NCI-H2081 treated with DMSO at 0.1 percent for 48 hours (cell line): ENCODE measurements at places on chromosomes 2 and 18.

DNA sequence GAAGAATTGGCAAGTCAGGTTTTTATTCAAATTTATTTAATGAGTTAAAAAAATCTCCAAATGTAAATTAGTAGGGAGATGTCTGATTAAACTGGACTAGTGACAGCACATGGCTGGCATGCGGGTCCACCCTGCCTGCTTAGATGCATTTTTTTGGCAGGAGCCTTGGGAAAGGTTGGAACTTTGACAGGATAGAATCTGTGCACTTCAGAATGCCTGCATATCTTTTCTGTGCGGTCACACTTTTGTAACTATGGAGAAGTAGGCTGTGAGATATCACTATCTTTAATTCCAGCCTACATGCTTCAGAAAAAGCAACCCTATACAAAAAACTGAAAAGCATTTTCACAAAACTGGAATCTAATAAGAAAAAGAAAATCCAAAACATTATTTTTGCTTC lies 317.8 kb downstream of the MBD2 start:
- DNase-seq: no peak

- no peak for DNase-seq
Observed at GRCh38 chr18:30985753-30986152, 56.8 kb downstream of the DSC3 start.

GRCh38 chr2:173590276-173590861 lies 235.7 kb downstream of the CDCA7 start:
- DNase-seq: no peak

DNA sequence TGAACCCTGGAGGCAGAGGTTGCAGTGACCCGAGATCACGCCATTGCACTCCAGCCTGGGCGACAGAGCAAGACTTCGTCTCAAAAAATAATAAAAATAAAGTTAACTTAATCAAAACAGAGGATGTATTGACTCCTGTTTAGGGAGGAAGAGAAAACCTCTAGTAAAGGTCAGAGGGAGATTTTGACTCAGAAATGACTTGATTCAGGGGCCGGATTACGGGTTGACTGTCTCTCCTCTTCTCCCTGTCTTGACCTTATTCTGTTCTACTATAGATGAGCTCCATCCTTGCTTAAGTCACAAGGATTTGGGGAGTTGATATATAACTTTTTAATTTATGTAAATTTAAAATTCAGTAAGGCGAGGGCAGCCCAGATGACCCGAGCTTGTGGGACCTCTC lies 71.0 kb downstream of the COX7A2L start:
- no peak for DNase-seq

- no peak for DNase-seq
Observed at GRCh38 chr2:159136391-159136790, 150.1 kb downstream of the WDSUB1 start.

DNA sequence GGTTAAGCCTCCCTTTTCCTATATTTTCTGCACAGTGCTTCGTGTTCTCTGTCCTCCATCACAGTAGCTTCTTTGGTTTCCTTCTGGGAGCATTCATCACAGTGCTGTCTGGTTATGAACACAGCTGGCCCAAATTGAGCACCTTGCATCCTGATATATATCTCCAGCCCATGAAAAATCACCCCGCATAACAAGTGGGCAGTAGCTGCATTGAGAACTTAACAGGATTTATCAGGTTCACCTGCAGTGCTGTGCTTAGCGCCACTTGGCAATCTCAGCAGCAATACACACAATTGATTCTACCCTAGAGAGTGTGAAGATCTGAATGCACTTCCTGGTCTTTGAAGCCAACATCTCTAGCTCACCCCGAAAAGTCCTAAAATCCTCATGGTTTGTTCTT lies 408.0 kb downstream of the RNF144A start:
- no peak for DNase-seq

- no peak for DNase-seq
Observed at GRCh38 chr2:40352041-40352702, 99.7 kb downstream of the SLC8A1 start.

- no peak for DNase-seq
Observed at GRCh38 chr2:19214682-19215391, 143.6 kb downstream of the OSR1 start.

DNA sequence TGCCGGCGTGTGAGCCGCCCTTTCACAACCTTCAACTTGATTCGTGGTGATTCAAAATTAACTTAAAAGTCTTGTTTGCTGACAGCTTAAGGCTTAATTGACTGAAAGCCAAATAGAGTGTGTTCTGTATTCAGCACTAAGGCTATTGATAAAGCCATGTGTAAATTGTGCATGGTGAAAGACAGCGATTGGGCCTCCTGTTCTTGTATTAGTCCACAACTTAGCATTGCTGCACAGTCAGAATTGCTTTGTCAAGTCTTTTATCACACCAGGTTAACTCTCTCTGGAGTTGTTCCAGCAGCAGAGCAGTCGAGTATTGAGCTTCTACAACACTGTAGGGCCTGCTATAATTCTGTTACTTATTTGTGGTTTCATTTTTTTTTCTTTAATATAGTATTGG lies 210.1 kb downstream of the WDR7 start:
- no peak for DNase-seq

DNA sequence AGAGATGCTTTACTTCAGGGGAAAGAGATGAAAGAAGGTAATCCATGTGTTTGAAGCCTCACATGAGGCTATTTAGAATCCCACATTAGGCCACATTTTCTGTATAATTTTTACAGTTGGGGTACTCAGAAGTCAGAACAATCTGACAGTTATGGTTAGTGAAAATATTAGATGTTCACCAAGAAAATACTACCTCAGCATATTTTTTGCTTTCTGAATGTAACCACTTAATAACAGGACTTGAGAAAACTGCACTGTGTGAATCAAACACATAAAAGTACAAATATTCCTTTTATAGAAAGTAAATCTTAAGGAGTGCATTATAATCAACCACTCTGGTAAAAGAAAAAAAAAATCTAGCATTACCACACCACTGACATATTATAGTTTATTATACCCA lies 169.3 kb downstream of the SATB2 start:
- DNase-seq: no peak

DNA sequence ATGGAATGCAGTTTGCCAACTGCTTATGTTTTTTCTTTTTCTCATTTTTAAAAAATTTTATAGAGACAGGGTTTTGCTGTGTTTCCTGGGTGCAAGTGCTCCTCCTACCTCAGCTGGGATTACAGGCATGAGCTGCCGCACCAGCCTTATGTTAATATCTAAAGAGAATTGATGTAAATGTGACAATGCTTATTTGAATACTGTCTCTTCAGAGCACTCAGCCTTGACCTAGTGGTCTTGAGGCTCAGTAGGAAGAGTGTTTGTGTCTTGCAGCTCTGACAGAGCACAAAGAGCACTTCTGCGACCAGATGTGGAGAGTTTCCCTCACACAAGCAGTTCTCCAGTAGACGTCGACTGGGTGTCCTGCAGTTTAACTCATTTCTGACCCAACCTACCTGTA lies 55.3 kb downstream of the ARHGEF4 start:
- DNase-seq: no peak

DNA sequence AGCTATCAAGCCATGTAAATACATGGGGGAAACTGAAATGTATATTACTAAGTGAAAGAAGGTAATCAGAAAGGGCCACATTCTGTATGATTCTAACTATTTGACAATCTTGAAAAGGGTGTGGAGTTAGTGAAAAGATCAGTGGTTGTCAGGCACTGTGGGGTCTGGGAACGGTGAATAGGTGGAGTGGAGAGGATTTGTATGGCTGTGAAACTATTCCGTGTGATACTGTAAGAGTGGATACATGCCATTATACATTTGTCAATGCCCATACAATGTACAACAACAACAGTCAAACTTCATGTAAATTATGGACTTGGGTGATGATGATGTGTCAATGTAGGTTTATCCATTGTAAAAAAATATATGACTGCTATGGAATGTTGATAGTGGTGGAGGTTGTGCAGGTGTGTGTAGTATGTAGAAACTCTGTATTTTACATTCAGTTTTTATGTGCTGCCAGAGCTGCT lies 1116.2 kb downstream of the SUCLG1 start:
- no peak for DNase-seq

DNA sequence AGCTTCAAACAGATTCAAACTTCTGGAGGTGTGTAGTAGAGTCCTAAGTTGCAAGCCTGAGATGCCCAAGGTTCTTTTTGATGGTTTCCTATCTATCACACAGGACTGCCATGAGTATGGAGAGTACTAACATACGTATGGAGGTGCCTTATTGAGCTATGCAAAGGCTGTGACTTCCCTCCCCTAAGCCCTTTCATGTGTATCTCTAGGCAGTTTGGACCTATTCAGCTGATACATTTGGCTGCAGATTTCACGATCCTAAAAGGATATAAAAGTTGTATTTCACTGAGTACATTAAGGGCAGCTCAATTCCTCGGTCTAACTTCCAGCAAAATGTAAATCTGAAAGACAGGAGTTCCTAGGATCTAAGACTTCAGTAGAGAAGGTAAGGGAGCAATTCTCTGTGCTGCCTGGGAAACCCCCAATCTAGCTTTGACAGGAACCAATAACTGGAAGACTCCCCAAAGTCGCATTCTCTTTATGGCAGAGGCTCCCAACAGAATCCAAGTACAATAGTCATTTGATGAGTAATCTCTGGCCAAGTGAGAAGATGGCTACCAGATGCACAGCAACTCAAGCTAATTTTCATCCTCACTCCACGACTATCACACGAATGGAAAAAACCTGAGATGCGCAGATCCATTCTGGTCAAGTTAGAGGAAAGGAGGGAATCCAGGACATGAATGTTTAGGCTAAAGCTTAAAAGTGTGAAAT lies 83.8 kb downstream of the ATL2 start:
- DNase-seq: no peak

DNA sequence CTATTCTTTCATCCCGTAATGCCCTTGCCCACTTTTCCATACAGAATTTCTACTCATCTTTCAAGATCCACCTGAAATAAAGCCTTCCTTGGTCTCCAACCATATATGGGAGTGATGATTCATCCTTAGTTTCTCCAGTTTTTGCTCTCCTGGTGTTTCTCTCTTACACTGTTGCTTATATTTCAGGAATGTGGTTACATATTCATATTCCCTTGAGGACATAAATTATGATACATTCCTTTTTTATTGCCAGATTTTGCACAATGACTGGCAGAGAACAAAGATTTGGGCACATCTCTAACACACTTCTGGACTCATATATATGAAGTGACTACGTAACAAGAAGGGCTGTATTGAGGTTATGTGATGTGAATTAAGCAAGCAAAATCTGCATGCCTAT lies 1573.4 kb upstream of the NXPH2 start:
- DNase-seq: no peak

DNA sequence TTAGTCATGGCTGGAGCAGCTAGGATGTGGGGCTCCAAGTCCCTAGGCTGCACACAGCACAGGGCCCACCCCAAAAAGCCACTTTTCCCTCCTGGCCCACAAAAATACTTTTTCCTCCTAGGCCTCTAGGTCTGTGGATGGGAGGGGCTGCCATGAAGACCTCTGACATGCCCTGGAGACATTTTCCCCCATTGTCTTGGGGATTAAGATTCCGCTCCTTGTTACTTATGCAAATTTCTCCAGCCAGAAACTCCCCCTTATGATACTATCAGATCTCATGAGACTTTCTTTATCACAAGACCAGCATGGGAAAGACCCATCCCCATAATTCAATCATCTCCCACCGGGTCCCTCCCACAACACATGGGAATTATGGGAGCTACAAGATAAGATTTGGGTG lies 125.9 kb downstream of the ESCO1 start:
- DNase-seq: no peak

- DNase-seq: no peak
Observed at GRCh38 chr2:178043266-178043665, 29.3 kb downstream of the PDE11A start.

DNA sequence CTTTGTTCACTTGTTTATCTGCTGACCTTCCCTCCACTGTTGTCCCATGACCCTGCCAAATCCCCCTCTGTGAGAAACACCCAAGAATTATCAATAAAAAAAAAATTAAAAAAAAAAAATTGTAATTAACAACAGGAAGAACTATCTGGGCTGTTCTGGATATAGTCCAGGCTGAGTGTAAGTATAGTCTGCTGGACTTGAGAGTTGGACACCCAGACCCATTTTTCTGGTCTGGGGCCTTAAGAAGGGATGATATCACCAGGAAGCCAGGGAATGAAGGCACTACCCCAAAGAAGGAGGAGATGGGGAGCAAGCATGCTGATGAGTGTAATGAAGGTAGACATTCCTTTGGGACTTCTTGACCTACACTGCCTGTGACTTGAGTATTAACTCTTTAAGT lies 72.1 kb upstream of the ZFP36L2 start:
- DNase-seq: no peak

- no peak for DNase-seq
Observed at GRCh38 chr2:118049140-118049815, 35.4 kb upstream of the CCDC93 start.

- no peak for DNase-seq
Observed at GRCh38 chr2:98087447-98088020, 567 bp downstream of the VWA3B start.

DNA sequence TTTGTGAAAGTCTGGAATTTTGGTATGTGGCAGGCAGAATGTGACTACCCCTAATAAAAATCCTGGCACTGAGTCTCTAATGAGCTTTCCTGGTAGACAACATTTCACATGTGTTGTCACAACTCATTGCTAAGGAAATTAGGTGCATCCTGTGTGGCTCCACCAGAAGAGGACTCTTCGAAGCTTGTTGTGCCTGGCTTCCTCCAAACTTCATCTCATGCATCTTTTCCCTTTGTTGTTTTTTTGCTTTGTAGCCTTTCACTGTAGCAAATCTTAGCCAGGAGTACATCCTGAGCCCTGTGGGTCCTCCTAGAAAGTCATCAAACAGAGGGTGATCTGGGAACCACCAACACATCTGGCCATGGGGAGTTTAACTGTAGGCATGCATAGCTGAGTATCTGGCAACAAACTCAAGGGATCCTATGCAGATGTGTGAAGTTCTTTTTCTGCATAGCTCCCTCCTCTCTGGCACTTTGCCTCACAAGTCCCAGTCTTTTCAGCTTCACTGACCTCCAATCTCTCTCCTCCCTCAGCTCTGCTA lies 42.1 kb upstream of the SERTAD2 start:
- no peak for DNase-seq

DNA sequence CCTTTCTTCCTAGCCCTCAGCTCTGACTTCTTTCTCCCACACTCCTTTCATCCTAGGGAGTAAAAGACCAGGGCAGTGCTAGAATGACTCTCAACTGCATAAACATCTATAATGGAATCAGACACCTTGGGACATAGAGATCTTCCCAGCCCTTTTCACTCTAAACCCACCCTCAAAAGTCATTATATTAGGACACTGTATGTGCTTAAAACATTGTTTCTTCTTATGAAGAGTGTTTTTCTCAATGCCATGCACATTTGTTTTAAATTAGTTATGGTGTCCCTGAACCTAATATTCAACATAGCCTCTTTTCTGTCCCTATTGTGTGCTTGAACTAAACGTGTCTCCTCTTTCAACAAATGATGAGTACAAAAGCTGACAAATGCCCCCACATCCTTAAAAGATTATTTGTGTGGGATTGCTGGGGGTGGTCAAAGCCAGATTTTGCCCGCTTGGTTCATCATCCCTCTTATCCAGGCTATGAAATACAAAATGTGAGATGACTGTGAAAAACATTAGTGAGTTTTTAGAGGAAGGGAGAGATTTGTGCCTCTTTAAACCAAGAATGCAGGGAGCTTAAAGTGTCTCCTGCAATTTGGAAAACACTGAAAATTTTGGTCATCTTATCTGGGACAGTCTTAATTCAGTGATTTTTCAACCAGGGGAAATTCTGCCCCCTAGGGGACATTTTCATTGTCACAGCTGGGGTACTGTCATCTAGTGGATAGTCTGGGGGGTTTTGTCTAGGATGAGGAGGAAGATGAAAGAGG lies 29.0 kb downstream of the SERPINB5 start:
- DNase-seq: no peak

GRCh38 chr2:72988041-72988440 lies 70.7 kb downstream of the EMX1 start:
- DNase-seq: no peak

GRCh38 chr2:7007488-7007845 lies 90.3 kb downstream of the RNF144A start:
- no peak for DNase-seq
